Vagina (tissue), 2 donors: ENCODE measurements at places on chromosomes 16 and 17. TPM values are rescaled to one million over a fixed set of nuclear protein-coding genes. Genes with fewer than 3 reads are reported as not detected.

CDRT4 gene
- 4.2 TPM for total RNA-seq

KRTAP4-5 gene
- not detected for total RNA-seq

MT1M gene
- total RNA-seq = 63.3 TPM

- H3K27me3 ChIP-seq = no peaks in the 10 kb centered on the region
- no peak overlapping the region for H3K4me3 ChIP-seq
- no peak for DNase-seq
- H3K27ac ChIP-seq = no peak overlapping the region
- H3K36me3 ChIP-seq = no peaks in the 10 kb centered on the region
Measured at GRCh38 chr17:31820691-31821435, 38.2 kb downstream of the COPRS start.

DNA sequence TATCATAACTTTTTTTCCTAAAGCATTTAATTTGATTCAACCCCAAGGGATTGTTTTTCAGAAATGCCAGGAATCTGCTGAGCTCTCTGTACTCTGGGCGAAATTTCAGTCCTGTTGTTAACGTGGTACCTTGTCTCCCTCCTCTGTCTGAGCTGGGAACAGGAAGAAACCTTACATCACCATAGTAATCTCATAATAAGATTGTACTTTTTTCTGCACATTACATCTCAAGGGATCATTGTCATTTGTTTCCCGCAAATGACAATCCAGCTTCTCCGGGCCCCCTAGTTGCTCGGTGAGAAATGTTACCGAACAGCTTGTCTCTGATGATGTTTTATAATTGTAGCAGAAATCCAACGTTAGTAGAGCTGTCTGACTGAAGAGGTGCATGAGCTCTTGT is 152.7 kb upstream of the ERCC4 start:
- H3K27me3 ChIP-seq = no peaks in the 10 kb centered on the region
- H3K27ac ChIP-seq = no peak overlapping the region
- H3K4me3 ChIP-seq = no peak overlapping the region
- DNase-seq = no peak

GRCh38 chr16:19831678-19832077 is 53.0 kb downstream of the GPRC5B start:
- no peak overlapping the region for H3K4me3 ChIP-seq
- no peak for DNase-seq
- H3K4me1 ChIP-seq = peaks cover 7% of the 10 kb centered on the region
- H3K27ac ChIP-seq = no peak overlapping the region
- no peaks in the 10 kb centered on the region for H3K27me3 ChIP-seq

GRCh38 chr16:29107299-29107698 is 122.4 kb downstream of the LAT start:
- H3K36me3 ChIP-seq = no peaks in the 10 kb centered on the region
- H3K27ac ChIP-seq = no peak overlapping the region
- no peaks in the 10 kb centered on the region for H3K27me3 ChIP-seq
- no peaks in the 10 kb centered on the region for H3K4me1 ChIP-seq

DNA sequence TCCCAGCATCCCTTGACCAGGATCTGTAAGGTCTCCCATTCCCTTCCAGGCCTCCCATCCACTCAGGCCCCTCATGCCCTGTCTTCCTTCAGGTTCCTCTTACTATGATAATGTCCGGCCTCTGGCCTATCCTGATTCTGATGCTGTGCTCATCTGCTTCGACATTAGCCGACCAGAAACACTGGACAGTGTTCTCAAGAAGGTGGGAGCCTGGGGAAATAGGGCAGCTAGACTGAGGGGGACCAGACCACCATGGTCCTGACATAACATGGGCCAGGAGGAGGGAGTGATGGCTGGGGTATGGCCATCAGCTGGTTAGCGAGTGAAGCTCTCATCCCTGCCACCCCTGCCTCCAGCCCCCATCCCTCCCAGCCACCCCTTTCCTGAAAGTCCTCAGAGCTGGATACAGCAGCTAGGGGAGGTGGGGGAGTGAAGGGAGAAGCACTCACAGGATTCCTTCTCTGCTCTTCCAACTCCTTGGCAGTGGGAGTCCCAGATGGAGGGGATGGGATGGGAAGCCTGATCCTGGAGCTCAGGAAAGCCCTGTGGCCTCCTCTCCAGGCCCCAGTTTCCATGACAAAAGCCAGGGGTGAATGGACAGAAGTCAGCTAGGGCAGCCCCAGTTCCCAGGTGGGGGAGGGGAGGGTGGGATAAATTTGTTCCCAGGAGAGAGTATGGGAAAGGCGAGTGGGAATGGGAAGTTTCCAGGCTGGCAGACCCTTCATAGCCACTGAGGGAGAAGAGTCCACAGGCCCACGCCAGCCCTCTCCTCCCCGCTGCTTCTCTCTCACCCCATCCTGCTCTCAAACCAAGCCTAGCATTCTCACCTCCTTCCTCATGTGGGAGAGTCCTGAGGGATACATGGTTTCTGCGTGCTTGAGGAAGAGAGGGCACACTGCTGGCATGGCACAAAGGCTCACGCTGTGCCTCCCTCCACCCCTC is 2.3 kb downstream of the RND2 start:
- H3K36me3 ChIP-seq = no peaks in the 10 kb centered on the region
- no peaks in the 10 kb centered on the region for H3K27me3 ChIP-seq
- no peak for DNase-seq
- H3K4me3 ChIP-seq = no peak overlapping the region
- H3K4me1 ChIP-seq = peaks cover 39% of the 10 kb centered on the region

DNA sequence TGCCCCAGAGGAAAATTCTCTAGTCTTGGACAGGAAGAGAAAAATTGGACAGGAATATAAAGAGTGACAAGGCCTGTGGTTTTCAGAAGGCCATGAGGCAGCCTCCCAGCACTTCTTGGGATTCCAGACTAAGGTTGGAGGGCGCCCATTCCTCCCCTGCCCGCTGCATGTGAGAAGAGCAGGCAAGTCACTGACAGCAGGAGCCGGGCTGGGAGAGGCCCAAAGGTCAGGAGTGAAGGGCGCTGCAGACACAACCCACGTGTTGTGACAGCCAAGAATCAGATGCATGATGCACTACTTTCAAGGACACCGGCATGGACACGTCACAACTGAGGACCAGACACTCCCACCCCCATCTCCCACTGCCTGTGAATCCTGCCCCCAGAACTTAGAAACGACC is 256.7 kb downstream of the CBLN1 start:
- no peak overlapping the region for H3K4me3 ChIP-seq
- no peak for DNase-seq
- H3K27me3 ChIP-seq = no peaks in the 10 kb centered on the region
- no peak overlapping the region for H3K27ac ChIP-seq
- no peaks in the 10 kb centered on the region for H3K36me3 ChIP-seq

DNA sequence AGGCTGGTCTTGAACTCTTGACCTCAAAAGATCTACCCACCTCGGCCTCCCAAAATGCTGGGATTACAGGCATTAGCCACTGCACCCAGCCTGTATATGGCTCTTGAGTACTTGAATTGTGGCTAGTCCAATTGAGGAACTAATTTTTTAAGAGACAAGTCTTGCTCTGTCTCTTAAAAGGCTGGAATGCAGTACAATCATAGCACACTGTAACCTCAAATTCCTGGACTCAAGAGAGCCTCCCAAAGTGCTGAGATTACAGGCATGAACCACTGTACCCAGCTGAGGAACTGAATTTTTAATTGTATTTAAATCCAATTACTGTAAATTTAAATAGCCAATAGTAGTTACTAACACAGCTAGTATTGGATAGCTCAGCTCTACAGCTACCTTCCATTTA is 50.6 kb downstream of the MED13 start:
- no peak overlapping the region for H3K4me3 ChIP-seq
- DNase-seq = no peak
- H3K4me1 ChIP-seq = no peaks in the 10 kb centered on the region

DNA sequence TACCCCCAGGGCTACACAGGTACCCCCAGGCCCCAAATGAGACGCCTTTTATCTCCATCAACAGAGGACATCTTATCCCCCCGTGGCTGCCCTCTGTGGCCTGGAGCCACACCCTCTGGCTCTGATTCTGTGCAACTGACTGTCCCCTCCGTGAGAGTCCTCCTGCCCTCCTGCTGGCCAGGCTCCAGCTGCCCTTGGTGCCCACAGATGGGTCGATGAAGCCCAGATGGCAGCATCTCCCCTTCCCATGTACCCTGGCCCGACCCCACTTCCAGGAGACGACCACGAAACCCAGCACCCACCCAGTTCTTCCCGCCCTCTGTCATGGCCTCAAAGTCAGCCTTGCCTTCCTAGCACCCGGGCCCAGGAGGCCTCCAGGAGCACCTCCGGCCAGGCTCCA is 9.6 kb upstream of the KRTAP17-1 start:
- H3K4me3 ChIP-seq = no peak overlapping the region
- peaks cover 10% of the 10 kb centered on the region for H3K4me1 ChIP-seq
- H3K36me3 ChIP-seq = no peaks in the 10 kb centered on the region
- peak; percentile 74 for DNase-seq
- H3K27me3 ChIP-seq = no peaks in the 10 kb centered on the region

DNA sequence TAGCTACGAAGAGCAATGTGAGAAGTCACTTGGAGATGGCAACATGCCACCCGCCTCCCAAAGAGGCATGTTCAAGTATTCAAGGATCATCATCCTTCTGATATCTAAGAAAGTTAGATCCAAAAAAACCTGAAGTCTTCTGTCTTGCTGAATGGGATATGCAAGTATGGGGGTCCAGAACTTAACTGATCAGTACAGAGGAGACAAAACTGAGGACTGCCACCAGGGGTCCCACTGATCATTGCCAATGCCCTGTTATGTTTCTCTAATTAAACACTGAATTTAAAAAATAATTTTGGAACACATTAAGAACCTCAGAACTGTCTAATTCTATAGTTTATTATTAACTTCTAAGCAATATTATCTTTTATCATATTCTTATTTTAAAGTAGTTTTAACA is 99.7 kb downstream of the CDH8 start:
- no peaks in the 10 kb centered on the region for H3K4me1 ChIP-seq
- no peak overlapping the region for H3K27ac ChIP-seq
- no peak for DNase-seq

DNA sequence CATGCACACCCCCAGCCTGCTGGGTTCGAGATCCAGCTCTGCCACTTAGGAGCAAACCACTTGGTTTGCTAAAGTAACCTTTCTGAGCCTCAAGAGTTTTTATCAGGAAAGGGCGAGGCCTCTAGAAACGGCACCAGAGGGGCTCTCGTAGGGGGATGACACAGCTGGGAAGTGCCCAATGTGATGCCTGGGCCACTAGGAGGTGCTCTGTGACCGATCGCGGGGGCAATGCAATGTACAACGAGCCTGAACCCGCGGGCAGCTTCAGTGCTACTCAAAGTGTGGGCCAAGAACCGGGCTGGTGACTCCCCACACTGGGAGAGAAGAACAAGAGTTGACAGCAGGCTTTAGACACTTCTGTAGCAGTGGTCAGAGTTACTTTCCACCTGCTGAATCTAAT is 9.4 kb downstream of the C16orf89 start:
- no peak for DNase-seq
- H3K27me3 ChIP-seq = no peaks in the 10 kb centered on the region
- H3K27ac ChIP-seq = no peak overlapping the region

DNA sequence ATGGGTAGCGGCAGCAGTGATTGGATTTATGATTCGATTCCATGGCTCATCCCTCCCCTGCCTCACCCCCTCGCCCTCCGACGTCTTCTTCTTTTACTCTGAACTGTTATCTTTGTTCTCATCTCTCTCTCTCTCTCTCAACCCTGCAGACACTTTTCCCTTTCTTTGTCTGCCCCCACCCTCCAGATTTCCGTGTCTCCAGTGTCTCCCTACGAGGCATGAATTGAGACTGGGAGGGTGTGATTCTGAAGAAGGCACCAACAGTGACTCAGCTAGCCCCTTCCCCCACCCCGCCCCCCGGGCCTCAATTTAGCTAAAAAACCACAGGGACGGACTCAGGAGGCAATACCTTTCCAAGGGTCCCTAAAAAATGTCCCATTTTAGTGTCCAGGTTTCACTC is 47.6 kb upstream of the STH start:
- H3K4me3 ChIP-seq = no peak overlapping the region
- no peaks in the 10 kb centered on the region for H3K27me3 ChIP-seq
- H3K27ac ChIP-seq = no peak overlapping the region
- DNase-seq = no peak
- H3K4me1 ChIP-seq = peaks cover 8% of the 10 kb centered on the region

DNA sequence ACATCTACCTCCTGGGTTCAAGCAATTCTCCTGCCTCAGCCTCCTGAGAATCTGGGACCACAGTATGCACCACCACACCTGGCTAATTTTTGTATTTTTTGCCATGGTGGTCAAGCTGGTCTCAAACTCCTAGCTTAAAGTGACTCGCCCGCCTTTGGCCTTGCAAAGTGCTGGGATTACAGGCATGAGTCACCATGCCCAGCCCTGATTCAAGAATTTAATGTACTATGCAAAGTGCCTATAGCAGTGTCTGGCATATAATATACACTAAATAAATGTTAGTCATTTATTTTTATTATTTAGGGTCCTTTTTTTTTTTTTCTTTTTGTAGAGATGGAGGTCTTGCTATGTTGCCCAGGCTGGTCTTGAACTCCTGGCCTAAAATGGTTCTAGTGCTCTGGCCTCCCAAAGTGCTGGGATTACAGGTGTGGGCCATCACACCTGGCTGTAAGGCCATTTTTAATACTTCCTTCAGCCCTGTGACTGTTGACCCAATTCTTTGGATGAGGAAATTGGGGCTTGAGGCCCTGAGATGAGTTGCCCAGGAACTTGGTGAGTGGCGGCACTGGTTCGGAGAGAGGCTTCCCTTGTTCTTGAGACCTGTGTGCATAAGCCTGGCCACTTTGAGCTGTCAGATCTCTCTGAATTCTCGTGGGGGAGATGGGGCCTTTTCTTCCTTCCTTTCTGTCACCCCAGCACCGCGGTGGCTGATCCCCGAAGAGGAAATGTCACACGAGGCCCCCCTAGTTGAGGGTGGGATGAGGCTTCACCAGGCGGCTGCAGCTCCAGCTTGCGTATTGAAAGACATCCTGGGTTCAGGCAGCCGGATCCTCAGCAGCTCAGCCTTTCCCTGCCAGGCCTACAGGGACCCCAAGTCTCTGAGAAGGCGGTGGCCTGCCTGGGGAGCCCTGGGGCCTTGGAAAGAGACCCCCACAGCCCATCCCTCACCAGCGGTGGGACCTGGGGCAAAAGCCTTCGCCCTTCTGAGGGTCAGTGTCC is 38.7 kb downstream of the LAT start:
- H3K27me3 ChIP-seq = no peaks in the 10 kb centered on the region
- DNase-seq = no peak
- H3K36me3 ChIP-seq = no peaks in the 10 kb centered on the region
- no peak overlapping the region for H3K27ac ChIP-seq
- no peak overlapping the region for H3K4me3 ChIP-seq
